Kidney (tissue), 22 donors: ENCODE measurements at places on chromosomes 11 and 22. TPM values are rescaled to one million over a fixed set of nuclear protein-coding genes. Genes with fewer than 3 reads are reported as not detected.

Gene RASD2
- 3.4 TPM for total RNA-seq

Gene TRIM6
- total RNA-seq = 6.5 TPM

Gene PRPF19
- total RNA-seq = 72.1 TPM

Gene NXPE2
- total RNA-seq = 0.22 TPM

Gene RFPL1
- not detected for total RNA-seq

Gene CREB3L1
- total RNA-seq = 7.3 TPM

Gene PATE2
- total RNA-seq = not detected

- peak overlapping the region; percentile 56 for H3K27ac ChIP-seq
- no peaks in the 10 kb centered on the region for H3K36me3 ChIP-seq
- DNase-seq = no peak
- H3K27me3 ChIP-seq = no peaks in the 10 kb centered on the region
Measured at GRCh38 chr11:58059007-58059350, 28.2 kb downstream of the OR6Q1 start.

GRCh38 chr11:76206327-76207081, at the start of gene WNT11:
Gene WNT11, minus strand, starts transcription at chr11:76206502. Its CDS starts 95 bp downstream, at chr11:76206407.
- peaks cover 20% of the 10 kb centered on the region for H3K4me1 ChIP-seq
- H3K4me3 ChIP-seq = peak within 1 kb of the TSS; percentile 67
- DNase-seq = peak; percentile 84
- H3K27ac ChIP-seq = no peak within 1 kb of the TSS
- no peaks in the 10 kb centered on the region for H3K36me3 ChIP-seq
- H3K27me3 ChIP-seq = peaks cover 2% of the 10 kb centered on the region

GRCh38 chr11:13745165-13745564, 76.7 kb downstream of the FAR1 start:
- H3K27ac ChIP-seq = no peak overlapping the region
- H3K4me1 ChIP-seq = no peaks in the 10 kb centered on the region
- DNase-seq = no peak
- H3K4me3 ChIP-seq = no peak overlapping the region

DNA sequence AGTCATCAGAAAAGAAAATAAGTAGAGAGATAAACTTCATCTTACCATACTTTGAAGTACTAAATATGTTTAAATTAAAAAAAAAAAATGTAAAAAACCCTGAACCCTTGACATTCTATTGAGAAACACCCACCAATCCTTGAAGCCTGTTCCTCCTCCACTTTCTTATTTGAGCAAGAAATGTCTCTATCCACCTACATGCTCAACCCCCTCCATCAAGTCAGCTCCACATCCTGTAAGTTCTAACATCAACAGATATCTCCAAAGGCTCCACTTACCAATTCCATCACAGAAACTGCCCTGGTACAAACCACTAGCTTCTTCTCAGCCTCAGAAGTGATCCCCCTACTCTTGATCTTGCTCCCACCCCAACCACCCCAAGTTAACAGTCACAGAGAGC, 32.5 kb upstream of the FAT3 start:
- no peaks in the 10 kb centered on the region for H3K27me3 ChIP-seq
- no peak overlapping the region for H3K27ac ChIP-seq
- no peaks in the 10 kb centered on the region for H3K4me1 ChIP-seq
- H3K4me3 ChIP-seq = no peak overlapping the region
- no peak for DNase-seq
- H3K36me3 ChIP-seq = no peaks in the 10 kb centered on the region

GRCh38 chr11:6692128-6692527, 9.0 kb upstream of the MRPL17 start:
- H3K27me3 ChIP-seq = no peaks in the 10 kb centered on the region
- no peak overlapping the region for H3K27ac ChIP-seq
- no peaks in the 10 kb centered on the region for H3K36me3 ChIP-seq
- H3K4me3 ChIP-seq = no peak overlapping the region
- no peak for DNase-seq

DNA sequence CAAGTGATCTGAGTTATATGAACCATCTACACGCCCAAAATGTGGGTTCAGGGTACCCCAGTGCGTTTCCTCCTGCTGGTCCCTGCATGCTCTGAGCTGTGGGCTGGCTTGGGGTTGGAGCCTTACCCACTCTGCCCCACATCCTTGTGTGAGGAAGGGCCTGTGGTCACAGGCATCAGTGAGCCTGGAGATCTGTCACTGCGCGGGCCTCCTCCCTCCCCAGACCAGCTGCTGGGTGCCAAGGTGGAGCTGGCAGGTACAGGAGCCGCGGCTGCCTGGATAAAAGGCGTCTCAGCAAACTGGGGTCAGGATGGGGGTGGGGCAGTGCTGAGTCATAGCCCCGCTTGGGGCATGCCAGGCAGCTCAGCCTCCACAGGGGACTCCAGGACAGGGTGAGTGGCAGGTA, 17.9 kb downstream of the GNAZ start:
- DNase-seq = no peak
- H3K27me3 ChIP-seq = no peaks in the 10 kb centered on the region
- peaks cover under 1% of the 10 kb centered on the region for H3K4me1 ChIP-seq
- no peak overlapping the region for H3K27ac ChIP-seq

DNA sequence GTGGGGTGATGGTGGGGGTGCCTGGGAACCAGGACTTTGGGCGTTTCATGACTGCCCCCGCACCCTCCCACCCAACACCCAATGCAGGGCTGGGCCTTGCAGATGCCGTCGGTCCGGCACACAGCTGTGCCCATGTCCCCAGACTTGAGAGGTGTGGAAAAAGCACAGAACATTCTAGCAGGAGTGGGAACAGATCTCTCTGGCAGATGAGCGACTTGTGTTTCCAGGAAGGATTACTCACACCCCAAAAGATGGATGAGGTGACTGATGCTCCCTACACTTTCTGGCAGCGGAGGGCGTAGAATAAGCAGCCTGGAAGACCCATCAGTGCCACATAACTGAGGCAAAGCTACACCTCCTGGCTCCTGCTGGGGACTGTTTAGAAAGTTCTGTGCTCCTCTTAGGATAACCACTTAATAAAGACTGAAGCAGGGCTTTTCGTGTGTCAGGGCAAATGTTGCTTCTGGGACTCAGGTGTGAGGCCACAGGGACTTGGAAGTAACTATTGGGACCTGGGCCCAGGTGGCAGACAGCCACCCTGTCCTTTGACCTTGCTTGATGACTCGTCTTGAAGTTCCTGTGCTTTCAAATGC, 24.2 kb downstream of the FBLN1 start:
- H3K4me1 ChIP-seq = no peaks in the 10 kb centered on the region
- no peaks in the 10 kb centered on the region for H3K36me3 ChIP-seq
- no peak overlapping the region for H3K4me3 ChIP-seq
- H3K27ac ChIP-seq = no peak overlapping the region
- DNase-seq = no peak

DNA sequence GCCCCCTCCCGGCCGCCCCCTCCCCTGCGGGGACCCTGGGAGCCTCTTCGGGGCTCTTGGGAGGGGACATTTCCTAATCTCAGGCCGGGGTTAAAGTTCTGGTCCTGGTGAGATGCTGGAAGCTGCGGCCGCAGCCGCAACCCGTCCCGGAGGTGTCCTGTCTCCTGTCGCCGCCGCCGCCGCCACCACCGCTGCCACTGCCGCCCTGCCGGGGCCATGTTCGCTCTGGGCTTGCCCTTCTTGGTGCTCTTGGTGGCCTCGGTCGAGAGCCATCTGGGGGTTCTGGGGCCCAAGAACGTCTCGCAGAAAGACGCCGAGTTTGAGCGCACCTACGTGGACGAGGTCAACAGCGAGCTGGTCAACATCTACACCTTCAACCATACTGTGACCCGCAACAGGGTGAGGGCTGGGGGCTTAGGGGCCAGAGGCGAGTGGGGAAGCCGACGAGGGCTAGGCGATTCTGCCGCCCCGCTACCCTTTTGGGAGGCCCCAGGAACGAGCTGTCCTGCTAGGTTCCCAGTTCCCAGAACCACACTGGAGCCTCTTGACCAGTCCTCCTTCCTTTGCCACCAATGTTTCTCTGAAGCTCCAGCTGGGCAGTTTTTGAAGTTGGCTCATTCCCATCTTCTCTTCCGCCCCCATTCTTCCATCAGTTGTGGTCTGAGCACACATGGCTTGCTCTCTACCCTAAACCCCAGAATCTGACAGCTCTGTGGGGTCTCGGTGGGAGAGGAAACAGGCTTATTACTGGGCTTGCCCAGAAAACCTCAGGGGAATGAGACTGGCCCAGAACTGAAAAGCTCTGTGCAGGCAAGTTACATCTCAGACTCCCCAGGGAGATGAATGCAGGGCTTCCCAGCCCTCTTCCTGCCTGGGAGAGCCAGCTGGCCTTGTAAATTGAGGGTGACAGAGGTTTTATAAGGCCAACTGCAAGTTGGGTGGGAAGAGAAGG, 781 bp downstream of the SIDT2 start:
- H3K36me3 ChIP-seq = peaks cover 13% of the 10 kb centered on the region
- no peak for DNase-seq
- no peaks in the 10 kb centered on the region for H3K27me3 ChIP-seq
- H3K27ac ChIP-seq = peak overlapping the region; percentile 81
- H3K4me1 ChIP-seq = no peaks in the 10 kb centered on the region
- H3K4me3 ChIP-seq = peak overlapping the region; percentile 65

DNA sequence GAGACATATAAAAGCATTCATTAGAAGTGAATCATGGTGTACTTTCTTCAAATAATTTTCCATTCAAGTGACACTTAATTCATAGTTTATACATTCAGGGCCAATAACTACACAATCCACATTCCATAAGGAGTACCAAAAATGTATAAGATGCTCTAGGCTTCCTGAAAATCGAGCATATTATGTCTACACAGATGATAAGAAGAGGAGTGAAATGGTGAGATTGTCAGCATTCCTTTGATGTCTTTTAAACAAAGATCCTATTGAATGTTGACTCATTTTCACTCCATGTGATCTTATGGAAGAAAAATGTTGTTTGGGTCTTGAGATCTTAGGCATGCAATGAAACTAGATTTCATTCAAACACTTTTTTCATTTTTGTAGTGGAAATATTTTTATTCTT, 843.2 kb downstream of the KCNA4 start:
- H3K4me3 ChIP-seq = no peak overlapping the region
- DNase-seq = no peak
- no peaks in the 10 kb centered on the region for H3K4me1 ChIP-seq
- no peaks in the 10 kb centered on the region for H3K36me3 ChIP-seq
- H3K27me3 ChIP-seq = no peaks in the 10 kb centered on the region

DNA sequence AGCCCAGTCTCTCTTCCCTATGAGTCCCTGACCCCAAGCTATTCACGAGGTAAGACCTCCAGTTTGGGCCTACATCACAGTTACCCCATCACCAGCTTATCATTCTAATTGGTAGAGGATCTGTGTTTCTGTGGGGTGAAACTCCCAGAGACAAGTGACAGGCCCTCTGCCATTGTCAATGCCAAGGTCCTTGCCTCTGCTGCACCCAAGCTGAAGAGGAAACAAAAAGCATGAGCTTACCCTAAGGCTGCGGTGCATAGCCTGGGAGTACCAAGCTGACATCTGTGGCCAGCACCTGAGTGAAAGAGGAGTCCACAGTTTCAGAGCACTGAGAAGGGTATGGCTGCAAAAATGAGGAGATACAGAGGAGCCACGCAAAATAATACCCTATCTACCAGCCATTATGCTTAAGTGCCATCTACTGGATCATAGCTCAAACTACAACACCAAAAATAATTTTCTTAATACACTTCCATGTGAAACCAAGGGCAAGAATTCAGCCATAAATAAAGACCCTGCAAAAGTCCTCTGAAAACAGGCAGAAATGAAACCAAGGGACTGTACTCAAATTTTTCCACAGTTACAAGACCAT, 62.3 kb upstream of the ANO5 start:
- no peaks in the 10 kb centered on the region for H3K36me3 ChIP-seq
- DNase-seq = no peak
- no peak overlapping the region for H3K27ac ChIP-seq
- H3K27me3 ChIP-seq = no peaks in the 10 kb centered on the region
- no peaks in the 10 kb centered on the region for H3K4me1 ChIP-seq

DNA sequence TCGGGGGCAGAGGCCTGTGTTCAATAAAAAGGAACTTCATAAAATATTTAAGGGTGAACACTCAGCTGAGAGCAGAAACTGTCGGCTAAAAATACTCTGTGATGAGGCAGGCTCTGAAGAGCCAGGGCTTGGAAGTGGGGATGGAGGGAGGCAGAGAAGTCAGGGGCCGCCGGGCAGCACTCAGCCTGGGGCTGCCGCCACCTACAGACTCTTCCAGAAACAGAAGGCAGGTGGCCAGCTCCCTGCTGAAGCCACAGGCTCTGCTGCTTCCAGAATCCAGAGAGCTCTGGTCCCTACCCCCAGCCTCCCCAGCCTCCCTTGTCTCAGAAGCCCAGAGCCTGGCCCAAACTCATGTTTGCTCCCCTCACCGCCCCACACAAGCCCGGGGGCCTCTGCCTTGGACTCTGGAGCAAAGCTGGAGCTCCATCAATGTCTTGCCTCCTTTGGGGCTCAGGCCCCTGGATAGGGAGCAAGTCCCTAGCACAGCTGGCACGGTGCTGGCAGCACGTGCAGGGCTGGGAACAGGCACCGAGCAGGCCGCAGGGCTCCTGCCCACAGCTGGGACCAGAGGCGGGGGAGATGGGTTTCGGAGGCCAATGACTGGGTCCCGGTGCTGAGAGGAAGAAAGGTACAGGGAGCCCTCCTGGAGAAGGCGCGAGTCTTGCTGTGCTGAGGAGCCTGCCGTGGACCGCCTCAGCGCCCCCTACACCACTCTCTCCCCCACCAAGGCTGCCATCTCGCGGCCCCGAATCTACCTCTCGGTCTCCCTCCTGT, 8.2 kb downstream of the LRFN4 start:
- H3K4me3 ChIP-seq = no peak overlapping the region
- no peaks in the 10 kb centered on the region for H3K27me3 ChIP-seq
- DNase-seq = no peak
- H3K4me1 ChIP-seq = no peaks in the 10 kb centered on the region

GRCh38 chr22:43776081-43776670, 35.9 kb downstream of the EFCAB6 start:
- no peak overlapping the region for H3K27ac ChIP-seq
- H3K36me3 ChIP-seq = no peaks in the 10 kb centered on the region
- H3K4me3 ChIP-seq = no peak overlapping the region
- no peaks in the 10 kb centered on the region for H3K27me3 ChIP-seq
- H3K4me1 ChIP-seq = no peaks in the 10 kb centered on the region
- DNase-seq = no peak

DNA sequence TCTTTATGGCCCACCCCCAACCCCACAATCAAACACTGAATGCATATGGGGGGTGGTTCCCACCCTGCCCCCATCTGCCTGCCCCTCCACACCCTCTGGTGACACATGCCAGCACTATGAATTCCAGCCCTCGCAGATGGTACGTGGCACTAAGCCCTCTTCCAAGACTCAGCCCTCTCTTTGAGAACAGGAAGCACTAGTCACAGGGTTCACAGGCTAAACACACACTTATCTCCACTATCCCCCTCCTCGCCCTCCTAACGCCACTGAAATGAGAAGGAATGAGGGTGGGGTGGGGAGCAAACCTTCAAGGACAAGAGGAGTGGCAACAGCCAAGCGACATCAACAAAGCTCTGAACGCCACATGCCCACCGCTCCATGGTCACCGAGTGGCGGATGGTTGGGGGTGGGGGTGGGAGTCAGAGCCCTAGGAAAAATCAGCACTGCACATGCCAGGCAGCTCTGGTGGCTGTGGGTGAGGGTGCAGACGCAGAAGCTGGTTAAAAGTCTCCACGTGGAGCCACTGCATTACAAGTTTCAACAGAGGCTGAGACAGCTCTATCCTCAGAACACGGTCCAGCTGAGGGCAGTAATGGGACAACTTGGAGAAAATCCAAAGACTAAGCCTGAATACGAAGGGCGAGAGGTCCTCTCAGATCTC, 33.6 kb downstream of the TMEM184B start:
- H3K27me3 ChIP-seq = no peaks in the 10 kb centered on the region
- no peak overlapping the region for H3K4me3 ChIP-seq
- no peak for DNase-seq

- H3K36me3 ChIP-seq = no peaks in the 10 kb centered on the region
- no peak overlapping the region for H3K4me3 ChIP-seq
- H3K4me1 ChIP-seq = no peaks in the 10 kb centered on the region
- H3K27ac ChIP-seq = no peak overlapping the region
- H3K27me3 ChIP-seq = no peaks in the 10 kb centered on the region
- peak; percentile 3 for DNase-seq
Measured at GRCh38 chr22:48860557-48860956, 967.1 kb downstream of the BRD1 start.
